ENCODE measurements at places on chromosomes 5 and 9.

DNA sequence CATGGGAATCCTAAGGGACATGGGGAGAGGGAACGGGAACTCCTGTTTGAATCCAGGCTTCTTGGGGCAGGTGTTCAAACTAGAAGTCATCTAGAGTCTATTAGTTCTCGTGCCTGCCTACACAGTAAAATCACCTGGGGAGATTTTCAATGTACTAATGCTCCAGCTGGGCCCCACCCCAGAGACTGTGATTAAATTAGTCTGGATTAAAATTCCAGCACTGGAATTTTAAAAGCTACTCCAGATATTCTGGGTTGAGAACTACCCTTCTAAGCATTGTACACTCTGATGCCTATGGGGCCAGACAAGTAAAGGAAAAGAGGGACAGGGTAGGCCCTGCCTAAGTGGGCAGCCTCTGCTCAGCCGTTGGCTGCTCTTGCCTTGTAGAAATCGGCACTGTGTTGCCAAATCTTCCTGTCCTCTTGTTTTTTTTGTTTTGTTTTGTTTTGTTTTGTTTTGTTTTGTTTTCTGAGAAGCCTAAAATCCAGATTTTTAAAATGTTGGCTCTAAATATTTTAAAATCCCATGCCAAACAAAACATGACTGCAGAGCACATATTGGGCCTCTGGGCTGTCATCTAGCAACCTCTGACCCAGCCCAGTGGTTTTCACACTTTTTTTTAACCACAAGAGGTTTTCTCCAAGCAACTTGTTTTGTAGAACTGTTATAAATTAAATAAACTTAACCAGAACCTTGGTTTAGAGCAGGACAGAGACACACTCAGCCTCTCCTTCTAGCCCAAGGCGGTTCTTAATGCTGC is 29.0 kb downstream of the ADRB2 start:
- H3K27me3 ChIP-seq = no peaks in the 10 kb centered on the region
- H3K4me3 ChIP-seq = no peak overlapping the region
- H3K36me3 ChIP-seq = no peaks in the 10 kb centered on the region
- no peak for DNase-seq
- no peaks in the 10 kb centered on the region for H3K4me1 ChIP-seq
- no peak overlapping the region for H3K27ac ChIP-seq

GRCh38 chr5:66338828-66339227 is 194.7 kb downstream of the SREK1 start:
- no peaks in the 10 kb centered on the region for H3K4me1 ChIP-seq
- no peaks in the 10 kb centered on the region for H3K36me3 ChIP-seq
- no peak overlapping the region for H3K27ac ChIP-seq

GRCh38 chr9:127785023-127785932 is 556 bp upstream of the CDK9 start:
- peak overlapping the region; percentile 82 for H3K27ac ChIP-seq
- DNase-seq = peak; percentile 82
- H3K36me3 ChIP-seq = peaks cover 38% of the 10 kb centered on the region
- peak overlapping the region; percentile 99 for H3K4me3 ChIP-seq

GRCh38 chr5:3384531-3384930 is 211.1 kb upstream of the IRX1 start:
- no peaks in the 10 kb centered on the region for H3K36me3 ChIP-seq
- no peak overlapping the region for H3K4me3 ChIP-seq

DNA sequence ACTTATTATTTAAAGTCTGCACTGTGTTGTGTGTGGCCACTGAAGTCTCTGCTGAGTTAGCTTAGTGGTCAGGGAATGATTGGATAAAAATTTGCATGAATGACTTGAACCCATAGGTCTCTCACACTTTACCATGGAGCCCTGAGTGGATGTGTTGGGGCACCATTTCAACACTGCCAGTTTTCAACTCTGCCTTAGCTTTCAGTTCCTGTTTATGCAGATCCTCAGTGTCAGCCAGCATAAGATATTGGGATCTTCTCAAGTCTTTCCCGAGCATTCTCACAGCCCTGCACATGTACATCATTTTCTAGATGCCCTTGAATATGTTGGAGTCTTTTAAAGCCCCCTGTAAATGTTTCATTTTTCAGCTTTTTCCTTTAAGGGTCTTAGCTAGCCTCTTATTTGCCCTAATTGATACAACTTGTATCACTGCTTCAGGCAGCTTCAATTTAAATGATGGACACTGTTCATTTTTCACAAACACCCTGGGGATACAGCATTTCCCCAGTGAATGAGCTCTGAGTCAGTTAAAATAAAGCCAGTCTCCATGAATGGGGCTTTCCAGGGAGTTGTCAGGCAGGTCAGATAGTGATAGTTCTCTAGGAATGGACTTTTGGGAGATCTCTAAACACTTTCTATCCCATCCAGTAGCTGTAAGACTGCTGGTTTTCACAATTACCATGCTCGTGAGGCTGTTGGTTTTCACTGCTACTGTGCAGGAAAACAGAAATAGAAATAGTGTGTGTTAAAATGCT is 211.9 kb upstream of the PAPPA start:
- H3K36me3 ChIP-seq = no peaks in the 10 kb centered on the region
- peaks cover 42% of the 10 kb centered on the region for H3K4me1 ChIP-seq
- H3K4me3 ChIP-seq = no peak overlapping the region

DNA sequence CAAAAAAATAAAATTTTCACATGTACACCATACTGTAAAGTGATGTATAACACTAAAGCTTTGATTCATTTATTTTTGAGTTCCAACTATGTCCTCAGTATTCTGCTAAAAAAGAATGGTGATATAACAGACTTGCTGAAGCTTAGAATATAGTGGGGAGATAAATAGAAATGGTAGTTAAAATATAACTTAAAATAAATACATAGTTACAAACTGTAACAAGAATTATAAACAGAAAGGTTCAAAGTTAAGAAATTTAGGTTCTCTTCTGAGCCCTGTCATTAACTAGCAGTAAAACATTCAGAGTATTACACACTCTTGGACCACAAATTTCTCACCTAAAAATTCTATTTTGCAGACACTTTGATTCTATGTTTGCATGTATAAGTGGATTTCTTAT is 392.1 kb downstream of the ANXA1 start:
- no peak for DNase-seq
- no peaks in the 10 kb centered on the region for H3K36me3 ChIP-seq
- H3K4me3 ChIP-seq = no peak overlapping the region
- no peak overlapping the region for H3K27ac ChIP-seq
- no peaks in the 10 kb centered on the region for H3K4me1 ChIP-seq
- H3K27me3 ChIP-seq = no peaks in the 10 kb centered on the region

DNA sequence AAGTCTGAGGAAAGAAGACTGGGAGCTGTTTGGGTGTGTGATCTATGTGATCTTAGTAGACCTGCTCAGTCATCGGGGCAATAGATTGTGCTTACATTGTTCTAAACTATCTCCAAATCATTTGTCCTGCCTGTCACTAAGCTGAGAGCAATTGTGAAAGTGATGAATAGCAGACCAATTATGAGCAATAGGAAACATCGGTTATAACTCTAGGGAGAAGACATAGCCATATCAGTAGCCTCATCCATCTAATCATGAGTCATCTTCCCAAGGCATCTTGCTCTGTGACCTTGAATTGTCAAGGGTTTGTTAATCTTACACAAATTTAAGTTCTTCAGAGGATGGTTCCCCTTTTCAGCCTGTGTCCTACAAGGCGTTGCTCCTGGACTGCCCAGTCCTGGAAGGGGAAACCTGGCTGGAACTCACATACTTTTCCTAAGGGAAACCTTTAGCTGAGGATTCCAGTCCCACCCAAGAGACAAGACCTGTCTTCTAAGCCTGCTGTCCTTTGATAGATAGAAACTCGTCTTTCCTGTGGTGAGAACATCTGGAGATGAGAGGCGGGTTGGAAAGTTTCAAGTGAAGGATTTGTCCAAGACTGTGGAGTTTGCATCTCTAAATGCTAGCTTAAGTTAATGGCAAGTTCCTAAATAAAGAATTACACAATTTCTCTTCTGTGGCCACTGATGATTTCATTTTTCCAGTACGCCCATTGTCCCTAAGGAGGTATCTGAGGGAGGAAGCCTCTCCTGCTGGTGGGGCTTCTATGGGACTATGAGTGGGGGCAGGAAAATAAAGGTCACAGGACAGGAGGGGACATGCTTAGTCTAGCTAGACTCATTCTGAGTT is 53.9 kb upstream of the TRIM32 start:
- no peak for DNase-seq
- no peaks in the 10 kb centered on the region for H3K4me1 ChIP-seq
- no peak overlapping the region for H3K4me3 ChIP-seq
- H3K27me3 ChIP-seq = no peaks in the 10 kb centered on the region

DNA sequence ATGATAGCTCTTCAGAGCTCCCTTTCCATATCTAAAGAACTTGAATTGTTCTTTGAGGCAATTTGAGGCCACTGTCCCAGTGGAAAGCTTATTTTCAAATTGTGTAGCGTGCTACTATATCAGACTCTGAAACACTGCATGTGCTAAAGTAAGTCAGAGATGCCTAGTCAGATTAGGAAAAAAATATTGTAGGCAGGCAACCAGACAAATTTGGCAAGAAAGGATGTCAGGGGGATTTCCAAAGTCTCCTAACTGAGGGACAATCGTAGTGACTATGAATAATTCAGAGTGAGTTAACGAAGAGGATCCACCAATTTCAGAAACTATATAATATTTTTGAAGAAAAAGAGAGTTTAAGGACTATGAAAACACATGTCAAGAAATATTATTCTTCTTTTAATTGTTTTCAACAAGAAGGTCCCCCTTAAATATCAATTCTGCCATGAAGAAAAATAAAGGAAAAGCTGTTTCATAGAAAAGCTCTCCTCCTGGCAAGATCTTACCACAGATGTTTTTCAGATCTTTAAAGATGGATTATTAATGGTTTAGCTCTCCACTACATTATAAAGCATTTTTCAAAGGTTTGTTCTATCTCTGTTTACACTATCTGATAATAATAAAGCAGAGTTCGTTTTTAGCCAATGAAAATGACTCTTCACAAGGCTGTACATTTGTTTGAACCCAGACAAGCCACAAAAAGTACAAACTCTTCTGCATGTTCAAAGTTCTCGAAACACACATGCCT is 273.5 kb upstream of the PTGER4 start:
- no peak overlapping the region for H3K4me3 ChIP-seq
- no peaks in the 10 kb centered on the region for H3K27me3 ChIP-seq
- no peaks in the 10 kb centered on the region for H3K36me3 ChIP-seq
- H3K4me1 ChIP-seq = peaks cover 49% of the 10 kb centered on the region
- peak overlapping the region; percentile 27 for H3K27ac ChIP-seq
- DNase-seq = no peak

GRCh38 chr9:37309136-37309535 is 113.4 kb upstream of the GRHPR start:
- no peak overlapping the region for H3K4me3 ChIP-seq
- no peak overlapping the region for H3K27ac ChIP-seq
- H3K27me3 ChIP-seq = no peaks in the 10 kb centered on the region
- DNase-seq = no peak
- peaks cover 7% of the 10 kb centered on the region for H3K4me1 ChIP-seq

GRCh38 chr9:95065224-95065623 is 252.3 kb downstream of the FANCC start:
- peak overlapping the region; percentile 6 for H3K27ac ChIP-seq
- H3K27me3 ChIP-seq = no peaks in the 10 kb centered on the region
- H3K4me1 ChIP-seq = peaks cover 26% of the 10 kb centered on the region
- H3K36me3 ChIP-seq = peaks cover 95% of the 10 kb centered on the region
- H3K4me3 ChIP-seq = no peak overlapping the region

DNA sequence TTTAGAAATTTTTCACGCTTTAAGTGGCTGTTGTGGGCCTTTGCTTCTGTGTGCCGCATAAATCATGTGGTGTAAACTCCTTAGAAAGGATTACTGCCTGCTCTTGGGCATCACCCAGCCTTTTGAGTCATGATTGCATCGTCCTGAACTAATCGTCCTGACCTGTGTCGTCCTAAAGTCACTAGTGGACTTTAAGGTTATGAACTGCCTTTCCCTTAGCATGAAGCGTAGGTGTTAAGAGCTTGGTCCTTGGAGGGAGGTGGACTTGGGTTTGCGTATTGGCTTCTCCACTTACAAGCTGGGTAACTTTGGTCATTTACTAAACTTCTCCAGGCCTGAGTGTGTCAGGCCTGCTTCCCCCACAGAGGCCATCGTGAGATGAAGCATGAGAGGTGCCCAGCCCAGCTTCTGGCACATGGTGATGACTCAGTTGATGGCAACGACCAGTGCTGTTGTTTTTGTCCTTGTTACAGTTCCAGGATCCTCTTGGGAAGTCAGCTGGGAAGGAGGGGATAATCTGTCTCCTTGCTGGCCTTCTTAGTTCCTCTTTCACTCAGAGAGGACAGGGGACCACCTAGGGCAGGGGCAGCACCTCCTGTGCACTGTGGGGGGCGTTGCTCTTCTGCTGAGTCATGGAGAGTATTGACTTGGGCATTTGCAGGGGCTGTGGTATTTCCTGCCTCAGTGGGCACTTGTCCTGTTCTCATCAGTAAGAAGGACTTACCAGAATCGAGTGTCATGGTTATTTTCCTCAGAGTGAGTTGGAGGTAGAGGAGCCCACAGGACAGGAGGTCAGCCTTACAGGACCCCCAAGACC is 54.2 kb upstream of the NCS1 start:
- no peak overlapping the region for H3K27ac ChIP-seq
- H3K36me3 ChIP-seq = peaks cover 14% of the 10 kb centered on the region
- no peak for DNase-seq
- no peak overlapping the region for H3K4me3 ChIP-seq

DNA sequence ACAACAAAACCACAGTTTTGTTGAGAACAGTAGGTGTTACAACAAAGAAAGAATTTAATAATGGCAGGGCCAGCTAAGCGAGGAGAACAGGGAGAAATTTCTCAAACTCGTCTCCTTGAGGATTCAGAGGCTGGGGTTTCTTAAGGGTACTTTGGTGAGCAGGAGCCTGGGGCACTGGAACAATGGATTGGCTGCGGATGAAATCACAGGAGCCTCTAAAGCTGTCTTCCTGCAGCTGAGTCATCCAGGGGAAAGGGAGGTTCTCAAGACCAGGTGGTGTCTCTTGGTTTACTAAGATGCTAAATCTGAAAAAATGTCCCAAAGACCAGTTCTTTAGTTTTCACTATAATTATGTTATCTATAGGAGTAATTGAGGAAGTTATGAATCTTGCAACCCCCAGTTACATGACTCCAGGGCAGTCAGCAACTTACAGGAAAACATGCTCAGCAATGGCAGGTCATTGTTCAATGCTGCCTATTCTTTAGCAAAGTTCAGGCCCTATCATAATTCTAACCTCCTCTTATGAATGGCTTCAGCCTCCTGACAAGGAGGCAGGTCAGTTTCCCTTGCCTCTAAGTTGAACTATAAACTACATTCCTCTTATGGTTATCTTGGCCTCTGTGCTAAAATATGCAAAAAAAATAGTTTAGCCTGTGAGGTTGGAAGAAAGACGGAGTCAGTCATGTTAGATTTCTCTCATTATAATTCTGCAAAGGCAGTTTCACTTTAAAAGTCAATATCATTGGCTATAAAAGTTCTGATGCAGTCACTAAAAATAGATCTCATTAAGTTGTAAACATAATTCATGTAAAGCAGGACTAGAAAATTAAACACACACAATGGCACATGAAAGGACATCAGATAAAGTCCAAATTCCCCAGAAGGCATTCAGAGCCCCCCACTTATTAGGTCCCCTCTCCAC is 63.3 kb upstream of the CKS2 start:
- H3K4me1 ChIP-seq = no peaks in the 10 kb centered on the region
- H3K36me3 ChIP-seq = no peaks in the 10 kb centered on the region
- no peak overlapping the region for H3K4me3 ChIP-seq
